ENCODE measurements at places on chromosomes 5 and 9. TPM values are rescaled to one million over a fixed set of nuclear protein-coding genes. Genes with fewer than 3 reads are reported as not detected.

GRCh38 chr5:166860426-166860825 lies 1431.0 kb upstream of the WWC1 start:
- DNase-seq = no peak

- DNase-seq = no peak
Measured at GRCh38 chr9:131873891-131874440, 134.1 kb upstream of the RAPGEF1 start.

GRCh38 chr5:180974612-180975315 lies 13.9 kb upstream of the BTNL3 start:
- DNase-seq = no peak

GRCh38 chr9:5848372-5848882 lies 15.5 kb upstream of the ERMP1 start:
- DNase-seq = no peak

DNA sequence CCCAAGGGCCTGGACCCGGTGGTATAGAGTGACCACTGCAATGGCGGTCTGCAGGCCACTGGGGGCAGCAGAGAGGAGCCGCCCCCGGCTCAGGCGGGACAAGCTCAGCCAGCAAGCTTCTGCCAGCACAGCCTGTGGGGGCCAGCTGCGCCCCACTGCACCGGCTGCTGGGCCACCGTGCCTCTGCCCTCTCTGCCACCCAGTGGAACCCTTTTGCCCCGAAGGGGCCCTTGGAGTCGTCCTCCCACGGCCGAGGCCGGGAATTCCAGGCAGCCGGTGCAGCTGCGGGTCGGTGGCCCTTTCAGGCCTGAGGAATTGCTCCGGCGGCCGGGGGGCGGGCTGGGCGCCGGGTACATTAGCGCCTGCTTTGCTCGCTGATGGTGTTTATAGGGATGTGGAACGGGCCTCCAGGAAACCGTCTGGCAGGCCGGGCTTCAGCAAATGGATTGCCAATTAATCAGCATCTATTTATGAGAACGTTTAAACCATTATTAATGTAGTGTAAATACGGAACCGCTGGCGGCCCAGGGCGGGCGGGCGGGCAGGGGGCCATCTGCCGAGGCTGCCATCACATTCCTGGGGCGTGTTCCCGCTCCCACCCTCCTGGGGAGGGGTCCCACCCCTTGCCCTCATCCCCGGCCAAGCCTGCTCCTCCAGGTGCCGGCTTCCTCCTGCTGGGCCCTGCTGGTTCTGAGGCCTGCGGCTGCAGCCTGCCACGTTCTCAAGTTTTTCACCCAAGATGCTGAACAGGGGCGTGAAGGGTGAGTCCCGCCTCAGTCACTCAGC lies 127.4 kb downstream of the BARX1 start:
- DNase-seq = peak; percentile 48

DNA sequence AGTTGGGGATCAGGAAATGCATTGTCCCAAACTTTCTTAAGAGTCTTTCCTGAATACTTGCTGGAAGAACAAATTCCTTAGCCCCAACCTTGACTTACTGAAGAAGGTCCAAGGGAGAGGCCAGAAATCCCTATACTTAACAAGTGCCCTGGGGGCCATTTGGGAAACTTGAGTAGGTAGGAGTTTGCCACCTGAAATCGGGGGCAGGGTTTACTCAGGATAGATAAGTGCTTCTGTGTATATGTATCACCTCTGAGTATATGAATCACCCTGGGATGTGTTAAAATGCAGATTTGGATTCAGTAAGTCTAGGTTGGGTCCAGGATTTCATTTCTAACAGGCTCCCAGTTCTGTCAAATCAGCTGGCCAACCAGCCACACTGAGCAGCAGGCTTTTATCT lies 47.9 kb upstream of the MYO10 start:
- no peak for DNase-seq

DNA sequence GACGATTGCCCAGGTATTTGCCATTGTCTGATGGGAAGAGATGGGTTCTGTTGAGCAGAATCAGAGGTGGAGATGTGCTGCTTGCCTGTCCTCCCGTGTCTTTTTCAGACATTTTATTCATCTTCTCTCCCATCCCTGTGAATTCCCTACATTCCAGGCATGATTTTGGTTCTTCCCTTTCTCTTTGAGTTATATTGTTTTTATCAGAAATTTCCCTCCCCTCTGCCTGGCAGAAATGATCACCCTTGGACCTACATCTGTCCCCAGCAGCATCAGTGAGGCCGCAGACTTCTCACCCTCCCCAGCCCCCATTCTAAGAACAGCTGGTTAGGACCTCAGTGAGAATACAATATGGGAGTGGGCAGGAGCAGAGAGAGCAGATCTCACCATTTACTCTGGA lies 640.2 kb downstream of the CCDC171 start:
- no peak for DNase-seq

- peak; percentile 79 for DNase-seq
Measured at GRCh38 chr5:132388244-132389050, 18.9 kb downstream of the SLC22A5 start.

- no peak for DNase-seq
Measured at GRCh38 chr9:77471572-77471971, 176.6 kb downstream of the GNA14 start.

DNA sequence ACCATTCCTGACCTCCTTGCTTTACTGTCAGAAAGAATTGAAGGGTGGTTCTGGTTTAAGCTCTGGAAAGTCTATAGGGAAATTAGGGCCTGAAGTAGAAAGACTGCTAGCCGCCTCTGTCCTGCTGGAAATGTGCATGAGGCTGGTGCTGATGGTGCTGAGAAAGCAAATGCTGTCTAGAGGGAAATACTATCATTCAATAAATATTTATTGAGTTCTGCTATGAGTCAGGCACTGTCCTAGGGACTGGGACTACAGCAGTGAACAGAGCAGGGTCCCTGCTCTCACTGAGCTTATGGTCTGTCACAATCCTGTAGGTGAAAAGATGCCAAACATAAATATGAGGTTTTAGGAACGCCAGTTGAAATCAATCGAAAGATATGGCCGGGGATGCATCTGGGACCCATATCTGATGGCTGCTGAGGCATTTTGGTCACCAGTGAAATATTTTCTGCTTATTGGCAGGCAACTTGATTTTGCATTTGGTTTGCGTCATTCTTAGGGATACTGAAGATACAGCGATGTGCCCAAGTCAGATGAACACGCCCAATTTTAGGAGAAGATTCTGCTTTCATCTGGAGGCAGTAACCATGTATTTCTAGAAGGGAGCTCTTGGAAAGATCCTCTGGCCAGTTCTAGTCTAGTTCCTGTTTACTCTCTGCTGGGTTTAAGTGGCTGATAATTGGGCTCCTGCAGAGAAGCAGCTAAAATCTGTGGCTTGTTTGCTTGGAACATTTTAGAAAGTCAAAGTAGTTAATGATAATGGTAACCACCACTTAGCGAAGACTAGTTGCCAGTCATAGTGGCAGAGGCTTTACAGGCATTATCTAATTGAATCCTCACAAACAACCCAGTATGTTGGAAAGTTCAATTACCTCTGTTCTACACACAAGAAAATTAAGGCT lies 73.3 kb downstream of the INSYN2B start:
- DNase-seq = no peak

DNA sequence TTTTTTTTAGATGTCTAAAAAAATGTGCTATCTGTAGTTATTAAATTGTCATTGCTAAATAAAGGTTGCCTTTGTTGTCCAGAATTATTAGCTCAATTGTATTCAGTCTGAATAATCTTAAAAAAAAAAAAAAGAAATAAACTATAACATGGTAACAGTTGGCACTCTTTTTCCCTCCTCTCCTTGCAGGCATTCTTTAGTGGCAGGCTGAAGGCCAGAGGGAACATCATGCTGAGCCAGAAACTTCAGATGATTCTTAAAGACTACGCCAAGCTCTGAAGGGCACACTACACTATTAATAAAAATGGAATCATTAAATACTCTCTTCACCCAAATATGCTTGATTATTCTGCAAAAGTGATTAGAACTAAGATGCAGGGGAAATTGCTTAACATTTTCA lies 87.6 kb upstream of the FAM170A start:
- no peak for DNase-seq

- DNase-seq = no peak
Measured at GRCh38 chr9:97075289-97075985, 36.5 kb upstream of the CTSV start.

GRCh38 chr5:149951138-149951749 lies 6.7 kb upstream of the PDE6A start:
- DNase-seq = no peak

- DNase-seq = no peak
Measured at GRCh38 chr5:157546456-157547100, 29.0 kb downstream of the ADAM19 start.

DNA sequence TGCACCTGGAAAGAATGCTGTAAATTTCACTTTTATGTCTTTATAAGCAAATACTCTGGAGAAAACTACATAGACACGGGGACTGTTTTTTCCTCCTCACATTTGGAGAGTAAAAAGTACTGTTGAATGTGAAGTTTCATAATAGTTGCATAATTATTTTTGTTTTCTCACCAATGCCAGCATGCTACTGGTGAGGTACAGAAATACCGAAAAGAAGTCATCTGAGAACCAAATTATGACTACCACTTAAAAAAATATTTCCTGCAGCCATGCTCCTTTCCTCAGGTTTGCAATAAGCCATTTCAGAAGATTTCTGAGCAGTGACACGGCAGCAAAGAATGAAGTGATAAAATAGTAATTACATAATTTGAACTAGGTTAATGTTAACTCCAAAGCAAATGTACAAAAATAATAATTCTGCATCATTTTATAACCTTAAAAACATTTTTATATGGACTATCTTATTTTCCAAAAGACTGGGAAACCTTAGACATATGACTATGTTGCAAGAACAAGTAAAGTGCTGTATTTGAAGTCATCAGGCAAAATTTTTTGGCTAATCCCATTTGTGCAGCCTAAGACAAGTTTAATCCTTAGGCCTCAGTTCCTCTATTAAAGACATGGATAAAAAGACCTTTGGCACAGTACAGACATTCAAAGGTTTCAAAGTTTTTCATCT lies 144.7 kb downstream of the PCSK1 start:
- DNase-seq = no peak

DNA sequence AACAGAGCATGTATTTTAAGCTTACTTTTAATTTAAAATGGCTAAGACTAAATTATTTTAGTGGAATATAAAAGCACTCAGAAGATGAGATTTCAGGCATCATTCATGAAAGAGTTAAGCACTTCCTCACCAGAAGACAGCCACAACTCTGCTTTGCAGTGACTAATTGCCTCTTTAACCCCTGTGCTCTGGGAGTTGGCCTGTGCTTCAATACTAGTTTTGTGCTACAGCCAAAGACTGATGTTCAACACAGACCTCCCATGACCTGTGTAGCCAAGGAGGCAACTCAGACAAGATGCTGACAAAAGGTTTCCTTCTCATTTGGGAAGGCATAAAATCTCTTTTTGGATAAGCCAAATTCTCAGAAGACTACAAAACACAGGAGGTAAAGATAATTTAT lies 353.5 kb downstream of the FBXL17 start:
- DNase-seq = no peak

DNA sequence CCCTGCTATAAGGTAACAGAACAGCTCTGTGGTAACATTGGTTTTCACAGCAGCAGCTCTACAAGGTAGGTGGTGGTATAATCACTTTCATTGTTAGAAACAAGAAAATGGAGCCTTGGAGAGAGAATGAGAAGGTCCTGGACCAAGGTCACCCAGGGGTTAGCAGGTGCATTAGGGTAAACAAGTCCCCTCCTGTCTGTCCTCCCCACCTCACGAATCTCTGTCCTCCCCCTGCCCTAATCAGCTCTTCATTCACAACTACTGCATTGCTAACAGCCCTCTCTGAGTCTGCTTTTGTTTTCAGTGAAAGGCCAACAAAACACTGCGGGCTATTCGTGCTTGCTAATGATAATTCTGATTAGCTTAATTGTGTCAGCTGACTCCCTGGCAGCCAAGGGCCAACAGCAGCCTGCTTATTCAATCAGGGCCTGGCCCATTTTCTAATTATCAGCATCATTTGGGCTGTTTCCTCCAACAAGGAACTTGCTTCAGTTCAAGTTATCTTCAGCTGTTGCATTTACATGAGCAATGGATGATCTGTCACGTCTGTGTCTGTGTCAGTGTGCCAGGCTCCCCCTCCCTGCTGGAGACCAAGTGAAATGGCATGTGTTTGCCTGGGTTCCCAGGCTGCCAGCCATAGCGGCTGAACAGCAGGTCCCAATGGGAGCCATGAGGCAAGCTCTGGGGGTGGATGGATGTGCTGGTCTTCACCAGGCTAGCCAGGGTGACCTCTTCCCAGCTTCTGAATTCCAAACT lies 56.7 kb upstream of the EQTN start:
- DNase-seq = no peak

- DNase-seq = peak; percentile 83
Measured at GRCh38 chr9:33161589-33162132, 5.5 kb downstream of the B4GALT1 start.

GRCh38 chr9:37026931-37027581 lies 7.0 kb downstream of the PAX5 start:
- no peak for DNase-seq

GRCh38 chr5:58451732-58452565 lies 7.9 kb downstream of the PLK2 start:
- DNase-seq = peak; percentile 63

DNA sequence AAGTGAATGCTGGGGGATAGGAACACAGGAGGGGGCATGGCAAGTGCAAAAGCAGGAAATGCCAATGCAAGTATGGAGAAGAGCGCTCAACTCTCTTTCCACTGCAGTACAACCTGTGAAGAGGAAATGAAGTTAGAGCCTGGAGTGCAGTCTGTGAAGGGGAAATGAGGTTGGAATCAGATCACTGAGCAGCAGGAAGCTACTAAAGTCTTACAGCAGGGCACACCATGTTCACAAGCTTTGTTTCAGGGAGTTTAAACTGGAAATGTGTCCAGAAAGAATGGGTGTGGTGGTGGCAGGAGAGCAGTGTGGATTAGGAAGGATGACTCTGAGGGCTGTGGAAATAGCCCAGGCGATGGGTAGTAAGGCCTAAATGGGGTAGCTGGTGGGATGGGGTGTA lies 15.4 kb downstream of the ARHGEF37 start:
- no peak for DNase-seq

DNA sequence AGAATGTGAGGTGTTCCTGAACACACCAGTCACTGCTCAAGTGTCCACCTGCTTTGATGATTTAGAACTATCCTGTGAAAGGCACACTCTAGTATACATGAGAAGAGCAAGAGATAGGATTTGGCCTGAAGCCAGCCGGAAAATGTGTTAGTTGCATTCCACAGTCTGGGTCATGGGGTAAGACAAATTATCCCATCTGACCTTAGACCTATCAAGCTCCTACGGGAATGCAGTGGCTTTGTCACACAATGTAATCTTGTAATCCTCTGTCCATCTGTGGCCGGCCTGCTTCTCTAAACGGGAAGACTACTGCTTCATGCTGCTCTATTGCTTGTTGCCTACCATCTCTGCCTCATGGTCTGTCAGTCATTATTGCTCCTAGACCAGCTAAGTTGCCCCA lies 92.4 kb upstream of the PRRC1 start:
- DNase-seq = peak; percentile 4

- DNase-seq = no peak
Measured at GRCh38 chr5:175652741-175653663, 4.9 kb upstream of the HRH2 start.

ECPAS gene
- 35.9 TPM for total RNA-seq

CEL gene
- total RNA-seq = 0.58 TPM

NPR3 gene
- not detected for total RNA-seq

C9orf72 gene
- total RNA-seq = 2.4 TPM

ISL1 gene
- total RNA-seq = 15.3 TPM

MRPS27 gene
- total RNA-seq = 56.4 TPM

PCDHB14 gene
- 0.31 TPM for total RNA-seq

ZNF483 gene
- not detected for total RNA-seq

PCDHGA2 gene
- total RNA-seq = 0.05 TPM

CRB2 gene
- total RNA-seq = 0.78 TPM

PCDHGA3 gene
- total RNA-seq = not detected

CCL27 gene
- not detected for total RNA-seq

Data from HT-29 (cell line).